ENCODE measurements at places on chromosomes 12 and 14.

GRCh38 chr12:124687174-124687902, 119.9 kb upstream of the NCOR2 start:
- DNase-seq: no peak

GRCh38 chr12:128790221-128790620, 33.5 kb downstream of the SLC15A4 start:
- DNase-seq: no peak

- no peak for DNase-seq
Measured at GRCh38 chr14:58283730-58284129, 14.6 kb upstream of the ARID4A start.

- no peak for DNase-seq
Measured at GRCh38 chr12:132197581-132198354, 53.5 kb downstream of the NOC4L start.

GRCh38 chr14:101005447-101005846, 101.9 kb upstream of the RTL1 start:
- DNase-seq: no peak
